ENCODE measurements at places on chromosomes 3 and 15.

GRCh38 chr15:87816016-87816415, 440.5 kb downstream of the NTRK3 start:
- no peak for DNase-seq

GRCh38 chr3:188937389-188937788, 234.4 kb upstream of the TPRG1 start:
- no peak for DNase-seq

DNA sequence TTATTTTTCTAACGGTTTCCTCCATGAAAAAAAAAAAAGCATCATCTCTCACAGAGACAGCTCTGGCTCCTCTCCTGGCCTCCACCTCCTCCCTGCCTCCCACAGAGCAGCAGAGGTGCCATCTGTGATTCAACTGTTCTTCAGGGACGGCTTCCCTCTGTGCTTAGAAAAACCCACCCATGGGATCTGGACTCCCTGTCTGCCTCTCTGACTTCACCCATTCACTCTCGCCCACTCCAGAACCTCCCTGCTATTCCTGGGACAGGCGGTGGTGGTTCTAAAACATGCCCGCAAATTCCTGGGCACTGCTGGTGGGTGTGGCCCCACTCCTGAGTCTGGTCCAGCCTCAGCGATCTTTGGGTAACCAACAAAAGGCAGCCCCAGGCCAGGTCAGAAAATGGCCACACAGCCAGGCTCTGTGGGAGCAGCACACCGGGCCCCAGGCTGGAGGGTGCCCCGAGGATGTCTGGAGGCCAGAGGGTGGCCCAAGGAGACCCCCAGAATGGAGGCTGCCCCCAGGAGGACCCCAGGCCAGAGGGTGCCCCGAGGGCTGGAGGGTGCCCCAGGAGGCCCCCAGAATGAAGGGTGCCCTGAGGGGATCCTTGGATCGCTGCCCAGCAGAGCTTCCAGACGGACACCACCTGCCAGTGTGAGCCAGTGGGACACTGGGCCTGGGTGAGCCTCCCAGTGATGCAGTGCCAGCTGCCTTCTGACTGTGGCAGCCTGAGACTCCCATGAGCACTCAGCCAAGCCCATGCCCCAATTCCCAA, 2.6 kb upstream of the CHST13 start:
- no peak for DNase-seq

- no peak for DNase-seq
These were observed 14.4 kb upstream of the SLC30A4 start for GRCh38 chr15:45536934-45537333.

DNA sequence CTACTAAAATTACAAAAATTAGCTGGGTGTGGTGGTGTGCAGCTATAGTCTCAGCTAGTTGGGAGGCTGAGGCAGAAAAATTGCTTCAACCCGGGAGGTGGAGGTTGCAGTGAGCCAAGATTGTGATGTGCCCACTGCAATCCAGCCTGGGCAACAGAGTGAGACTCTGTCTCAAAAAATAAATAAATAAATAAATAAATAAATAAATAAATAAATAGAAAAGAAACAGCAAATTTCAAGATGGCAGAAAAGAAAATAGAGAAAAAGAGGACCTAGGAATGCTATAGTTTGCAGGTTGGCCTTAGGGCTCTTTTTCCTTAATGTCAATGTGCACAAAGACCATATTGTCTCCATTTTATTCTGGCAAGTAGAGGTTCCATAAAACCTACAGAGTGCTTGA, 28.2 kb downstream of the IQCF6 start:
- no peak for DNase-seq

GRCh38 chr3:125032100-125032643, 23.6 kb downstream of the HEG1 start:
- DNase-seq, result no peak

DNA sequence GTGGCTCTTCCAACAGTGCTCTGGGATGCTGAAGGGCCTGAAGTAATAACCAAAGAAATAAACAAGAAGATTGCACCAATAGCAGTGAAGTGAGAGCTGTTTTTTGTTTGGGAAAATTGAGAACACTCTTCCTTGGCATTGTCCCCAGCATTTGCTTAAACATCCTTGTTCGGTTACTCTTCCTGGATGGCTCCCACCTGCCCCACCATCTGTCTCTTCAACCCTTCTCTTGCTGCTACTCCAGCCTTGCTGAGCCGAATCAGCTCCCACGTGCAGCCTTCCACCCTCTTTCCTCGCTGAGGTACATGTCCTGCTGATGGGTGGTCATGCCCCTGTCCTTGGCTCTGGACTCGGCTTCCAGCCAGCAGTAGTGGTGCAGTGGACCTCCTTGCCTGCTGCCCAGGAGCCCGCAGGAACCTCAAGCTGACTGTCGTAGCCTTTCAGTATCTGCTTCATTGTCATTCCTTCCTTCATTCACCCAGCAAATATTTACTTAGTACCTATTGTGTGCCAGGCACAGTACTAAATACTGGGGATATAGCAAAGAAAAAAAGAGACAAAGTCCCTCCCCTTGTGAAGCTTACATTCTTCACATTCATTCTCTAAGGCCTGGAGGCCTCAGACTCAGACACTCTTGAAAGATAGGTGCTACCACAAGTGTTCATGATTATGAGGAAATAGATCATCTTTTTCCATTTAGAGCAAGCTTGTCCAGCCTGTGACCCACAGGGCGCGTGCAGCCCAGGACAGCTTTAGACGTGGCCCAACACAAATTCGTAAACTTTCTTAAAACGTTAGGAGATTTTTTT, 17.1 kb upstream of the VILL start:
- no peak for DNase-seq

DNA sequence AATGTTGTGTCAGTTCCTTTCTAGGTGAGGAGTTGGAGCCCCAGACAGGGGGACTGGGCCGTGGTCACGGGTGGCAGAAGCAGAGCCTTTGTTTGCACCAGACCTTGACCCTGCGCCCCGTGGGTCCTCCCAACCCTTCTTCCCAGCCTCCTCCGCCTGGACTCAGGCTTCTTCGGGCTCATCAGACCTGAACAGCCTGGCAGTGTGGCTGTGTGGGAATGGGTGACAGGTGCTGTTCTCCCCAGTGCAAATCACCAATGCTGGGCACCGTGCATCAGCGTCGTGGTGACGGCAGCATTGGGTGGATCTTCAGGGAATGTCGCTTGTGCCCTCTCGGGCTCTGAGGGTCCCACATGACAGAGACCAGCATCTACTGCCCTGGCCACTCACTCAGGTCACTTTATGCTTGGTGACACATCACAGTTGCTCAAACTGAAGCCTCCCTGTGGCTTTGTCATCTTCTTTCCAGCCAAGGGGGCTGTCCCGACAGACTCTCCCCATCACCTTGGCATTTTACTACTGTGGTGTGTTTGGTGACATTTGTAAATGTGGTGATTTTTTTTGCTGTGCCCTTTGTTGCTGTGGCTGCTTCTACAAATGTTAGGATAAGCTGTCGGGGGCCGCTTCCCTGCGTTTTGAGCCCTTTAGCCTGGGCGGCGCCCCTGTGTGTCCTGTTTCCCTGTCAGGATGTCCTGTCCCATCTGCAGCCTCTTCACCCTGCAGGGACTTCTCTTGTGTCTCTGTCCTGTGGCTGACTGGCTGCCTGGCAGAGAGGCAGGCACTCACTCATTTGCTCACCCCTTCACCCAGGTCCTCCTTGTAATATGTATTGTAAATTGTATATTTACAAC, 14.5 kb downstream of the APBA2 start:
- no peak for DNase-seq

- DNase-seq, result no peak
These were observed 29.5 kb upstream of the FGD5 start for GRCh38 chr3:14789221-14789620.

GRCh38 chr3:163561151-163561550, 1517.1 kb downstream of the SI start:
- no peak for DNase-seq

DNA sequence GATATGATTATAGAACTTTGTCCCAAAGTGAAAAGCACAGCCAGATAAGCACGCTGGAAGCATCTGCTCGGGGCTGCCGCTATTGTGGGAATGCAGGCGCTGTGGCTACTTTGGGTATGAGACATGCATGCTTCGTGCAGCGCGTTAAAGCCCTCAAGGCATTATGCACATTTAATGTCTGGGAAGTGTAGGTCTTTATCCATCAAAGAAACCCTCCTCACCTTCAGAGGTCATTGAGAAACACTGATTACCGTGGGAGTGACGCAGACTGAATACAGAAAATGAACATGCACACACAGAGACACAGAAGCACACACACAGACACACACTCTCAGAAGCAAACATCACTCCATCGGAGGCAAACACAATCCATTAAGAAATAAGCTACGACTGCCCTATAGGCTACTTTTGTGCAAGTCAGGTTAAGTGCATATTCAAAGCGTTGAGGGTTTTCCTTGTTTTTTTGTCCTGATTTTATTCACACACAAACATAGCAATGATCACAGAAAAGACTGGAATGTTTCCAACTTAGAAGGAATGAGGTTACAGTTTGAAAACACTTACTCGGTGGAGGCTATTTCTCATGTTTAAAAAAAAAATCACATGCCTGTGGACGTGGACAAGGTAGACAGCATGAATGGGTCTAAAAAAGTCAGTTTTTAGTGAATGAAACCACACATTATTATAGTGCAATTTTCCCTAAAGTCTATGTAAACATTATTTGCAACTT, 68.5 kb downstream of the PLCH1 start:
- DNase-seq, result no peak

DNA sequence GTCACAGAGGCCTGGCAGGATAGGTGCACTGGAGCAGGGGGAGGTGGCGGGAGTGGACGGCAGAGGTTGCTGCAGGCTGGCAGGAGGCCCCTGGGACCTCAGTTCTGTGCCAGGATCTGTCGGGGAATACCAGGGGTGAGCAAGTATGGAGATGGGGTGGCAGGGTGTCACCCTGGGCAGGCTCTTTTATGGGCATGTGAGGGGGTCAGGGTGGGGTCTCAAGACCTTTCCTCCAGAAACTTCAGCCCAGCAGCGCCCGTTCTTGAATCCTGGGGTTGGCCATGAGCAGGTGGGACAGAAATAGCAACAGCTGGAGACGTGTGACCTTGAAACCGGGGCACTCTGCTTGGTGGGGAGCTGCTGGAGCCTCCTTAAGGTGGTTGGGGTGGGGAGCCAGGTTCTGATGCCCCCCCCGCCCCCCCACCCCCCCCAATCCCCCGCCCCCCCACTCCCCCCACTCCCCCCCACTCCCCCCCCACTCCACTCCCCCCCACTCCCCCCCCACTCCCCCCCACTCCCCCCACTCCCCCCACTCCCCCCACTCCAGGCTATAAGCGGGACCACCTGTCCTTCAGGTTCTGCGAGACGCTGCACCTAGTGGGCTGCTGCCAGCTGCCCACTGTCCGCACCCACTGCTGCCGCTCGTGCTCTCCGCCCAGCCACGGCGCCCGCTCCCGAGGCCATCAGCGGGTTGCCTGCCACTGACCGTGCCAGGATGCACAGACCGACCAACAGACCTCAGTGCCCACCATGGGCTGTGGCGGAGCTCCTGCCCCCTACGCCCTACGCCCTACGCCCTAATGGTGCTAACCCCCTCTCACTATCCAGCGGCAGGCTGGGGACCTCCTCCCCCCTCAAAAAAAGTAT, 84.9 kb downstream of the TBC1D2B start:
- DNase-seq, result no peak

- DNase-seq, result no peak
These were observed 80.0 kb downstream of the USP13 start for GRCh38 chr3:179732661-179733348.

Data from thymus (tissue), 14 donors.